Dermis microvascular lymphatic vessel endothelial cell (primary cell): ENCODE measurements at places on chromosomes 4 and X.

GRCh38 chr4:6423575-6423974, 48.8 kb downstream of the PPP2R2C start:
- no peak for DNase-seq

GRCh38 chr4:56979421-56980072, 851 bp downstream of the POLR2B start:
- DNase-seq, result peak; percentile 53

DNA sequence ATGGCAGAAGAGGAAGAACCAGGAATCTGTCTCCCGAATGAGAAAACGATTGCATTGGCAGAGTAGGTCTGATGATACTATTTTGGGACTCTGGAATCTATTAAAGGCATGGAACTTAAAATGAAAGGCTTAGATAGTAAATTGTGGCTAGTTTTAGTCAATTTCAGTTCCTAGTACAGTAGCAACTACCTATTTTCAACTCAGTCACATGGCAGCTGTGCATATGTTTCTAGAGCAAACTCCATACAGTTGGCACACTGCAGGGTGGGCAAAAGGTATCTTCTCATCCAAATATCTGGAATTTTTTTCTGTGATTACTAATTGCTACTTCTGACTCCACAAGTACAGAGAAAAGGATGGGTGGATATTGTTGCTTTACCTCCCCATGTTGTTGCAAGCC, 663.6 kb downstream of the PCDH7 start:
- DNase-seq, result no peak

DNA sequence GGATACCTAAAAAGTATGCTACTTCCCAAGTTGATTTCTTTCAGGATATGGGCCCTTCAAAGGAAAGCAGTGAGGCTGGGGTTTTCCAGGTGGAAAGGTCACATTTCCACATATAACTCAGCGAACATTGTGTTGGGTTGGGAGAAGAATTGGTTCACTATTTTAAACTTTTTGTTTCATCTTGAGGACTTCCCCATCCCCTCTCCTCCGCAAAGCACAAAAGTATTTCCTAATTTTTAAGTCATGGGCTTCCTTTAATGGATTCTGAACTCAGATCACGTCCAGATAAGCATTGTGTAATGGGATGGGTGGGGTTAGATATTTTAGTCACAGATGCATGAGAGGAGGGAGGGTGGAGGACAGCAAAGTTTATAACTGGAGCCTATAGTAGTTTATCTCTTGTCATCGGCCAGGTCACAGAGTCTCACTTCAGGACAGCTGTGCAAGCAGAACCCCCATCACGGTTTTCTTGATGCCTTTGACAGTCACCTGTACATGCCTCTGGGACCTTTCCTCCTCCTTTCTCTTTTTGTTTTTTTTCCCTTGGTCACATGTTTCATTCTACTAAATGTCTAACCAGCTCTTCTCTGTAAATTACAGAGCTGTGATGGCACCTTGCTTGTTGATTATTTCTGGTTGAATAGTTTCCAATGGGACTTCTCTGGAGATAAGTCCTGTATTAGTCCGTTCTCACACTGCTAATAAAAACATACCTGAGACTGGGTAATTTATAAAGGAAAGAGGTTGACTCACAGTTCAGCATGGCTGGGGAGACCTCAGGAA, 115.4 kb downstream of the PTTG2 start:
- DNase-seq, result peak; percentile 45

- DNase-seq, result no peak
Observed at GRCh38 chr4:177802661-177803060, 360.4 kb upstream of the AGA start.

GRCh38 chr4:186283311-186283710, 17.3 kb downstream of the F11 start:
- no peak for DNase-seq

DNA sequence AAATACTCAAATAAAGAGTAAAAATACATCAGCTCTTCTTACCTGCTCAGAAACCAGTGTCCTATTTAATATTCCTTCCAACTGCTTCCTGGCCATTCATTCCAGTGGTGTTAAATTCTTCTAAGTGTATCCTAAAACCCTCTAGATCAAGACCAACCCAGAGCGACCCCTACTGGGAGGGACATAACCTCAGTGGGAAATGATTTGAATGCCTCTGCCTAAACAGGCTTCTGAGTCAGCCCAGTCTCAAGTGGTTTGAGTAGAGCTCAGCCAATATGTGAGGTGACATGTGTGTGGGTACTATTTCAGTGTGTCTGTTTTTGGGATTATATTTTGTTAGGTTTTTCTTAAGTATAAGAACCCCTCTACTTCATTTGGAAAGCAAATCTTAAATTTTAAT, 133.6 kb upstream of the ARHGEF9 start:
- DNase-seq, result no peak
